ENCODE measurements at places on chromosomes 6 and 20. TPM values are rescaled to one million over a fixed set of nuclear protein-coding genes. Genes with fewer than 3 reads are reported as not detected.

- no peak for DNase-seq
Measured at GRCh38 chr6:130575557-130575956, 209.7 kb downstream of the TMEM200A start.

GRCh38 chr6:111381123-111381522 lies 101.9 kb downstream of the REV3L start:
- no peak for DNase-seq

Gene FAM217A
- not detected for total RNA-seq

Gene ZNF165
- 2.0 TPM for total RNA-seq
